Natural killer cell treated with Interleukin-12 subunit alpha and Interleukin-12 subunit beta and Interleukin-15 and Interleukin-18, amount 100 ng/mL, for 72 hours (primary cell): ENCODE measurements at places on chromosomes 12 and 14. TPM values are rescaled to one million over a fixed set of nuclear protein-coding genes. Genes with fewer than 3 reads are reported as not detected.

The TGM1 gene
- 8.7 TPM for total RNA-seq

The ITGA7 gene
- 2.1 TPM for total RNA-seq

The KRT71 gene
- not detected for total RNA-seq

GRCh38 chr12:7078163-7078562 is 14.1 kb downstream of the C1R start:
- peaks cover 15% of the 10 kb centered on the region for H3K4me1 ChIP-seq
- peaks cover 20% of the 10 kb centered on the region for H3K27me3 ChIP-seq
- no peak overlapping the region for H3K27ac ChIP-seq
- H3K4me3 ChIP-seq, result no peak overlapping the region
- no peak for DNase-seq
- peaks cover 4% of the 10 kb centered on the region for H3K36me3 ChIP-seq

GRCh38 chr12:12210983-12211382 is 55.9 kb downstream of the LRP6 start:
- H3K4me1 ChIP-seq, result peaks cover 6% of the 10 kb centered on the region
- DNase-seq, result no peak
- H3K36me3 ChIP-seq, result no peaks in the 10 kb centered on the region
- H3K27me3 ChIP-seq, result peaks cover 68% of the 10 kb centered on the region
- no peak overlapping the region for H3K4me3 ChIP-seq
- no peak overlapping the region for H3K27ac ChIP-seq

GRCh38 chr14:99716850-99717681 is 33.0 kb downstream of the CYP46A1 start:
- no peak overlapping the region for H3K4me3 ChIP-seq
- no peaks in the 10 kb centered on the region for H3K27me3 ChIP-seq

DNA sequence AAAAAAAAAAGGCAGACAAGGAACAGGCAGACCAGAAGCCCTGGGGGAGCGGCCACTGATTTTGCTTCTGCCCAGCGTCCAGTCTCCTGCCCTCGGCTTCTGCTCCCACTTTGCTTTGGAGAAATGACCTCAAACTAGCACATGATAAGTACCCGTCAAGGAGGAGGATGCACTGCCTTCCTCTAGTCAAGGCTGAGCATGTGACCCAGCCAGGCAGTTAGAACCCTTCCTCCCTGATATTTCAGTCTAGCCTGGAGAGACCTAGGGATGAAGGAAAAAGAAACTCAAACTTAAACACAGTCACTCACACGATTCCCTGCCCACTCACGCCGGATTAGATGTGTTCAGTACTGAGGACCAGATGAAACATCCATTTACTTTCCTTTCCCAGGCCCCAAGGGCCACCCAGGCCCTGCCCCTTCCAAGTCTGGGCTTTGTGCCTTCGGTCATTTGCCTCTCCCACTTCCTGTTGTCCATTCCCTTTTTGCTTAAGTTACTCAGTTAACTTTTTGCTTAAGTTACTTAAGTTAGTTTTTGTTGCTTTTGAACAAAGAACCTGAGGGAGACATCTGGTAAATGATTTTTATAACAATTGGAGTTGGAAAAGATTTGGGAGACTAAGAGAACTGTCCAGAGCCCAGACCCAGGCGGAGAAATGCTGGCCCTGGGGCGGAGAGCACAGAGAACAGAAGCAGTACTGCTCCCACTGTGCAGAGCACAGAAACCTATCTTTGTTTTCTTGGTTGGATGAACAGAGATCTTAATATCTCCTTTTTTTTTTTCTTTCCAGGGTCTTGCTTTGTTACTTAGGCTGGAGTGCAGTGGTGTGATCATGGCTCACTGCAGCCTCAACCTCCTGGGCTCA is 23.0 kb upstream of the TTC7B start:
- peaks cover 12% of the 10 kb centered on the region for H3K4me1 ChIP-seq
- H3K27ac ChIP-seq, result no peak overlapping the region
- no peaks in the 10 kb centered on the region for H3K27me3 ChIP-seq
- no peak for DNase-seq
- no peaks in the 10 kb centered on the region for H3K36me3 ChIP-seq

DNA sequence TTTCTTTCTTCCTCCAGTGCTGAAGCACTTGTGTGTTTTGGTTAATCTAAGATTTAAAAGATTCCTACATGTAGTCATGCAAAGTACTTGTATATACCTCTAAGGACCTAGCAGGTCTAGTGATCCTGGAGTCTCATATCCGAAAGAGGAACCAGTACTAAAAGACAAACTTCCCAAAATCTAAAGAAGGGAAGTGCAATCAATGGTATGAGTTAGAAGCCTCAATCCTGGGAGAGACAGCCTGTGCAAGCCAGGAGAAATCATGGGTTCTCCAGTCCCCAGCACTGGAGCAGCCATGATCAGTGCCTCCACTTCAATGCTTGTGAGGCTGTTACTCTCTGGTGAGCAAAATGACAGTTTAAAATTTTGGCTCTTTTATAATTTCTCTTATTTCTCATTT is 277.4 kb downstream of the DAD1 start:
- H3K27ac ChIP-seq, result no peak overlapping the region
- no peaks in the 10 kb centered on the region for H3K4me1 ChIP-seq
- no peak overlapping the region for H3K4me3 ChIP-seq
- DNase-seq, result no peak
